ENCODE measurements at places on chromosomes 3 and 15. TPM values are rescaled to one million over a fixed set of nuclear protein-coding genes. Genes with fewer than 3 reads are reported as not detected.

- peak; percentile 33 for DNase-seq
These were observed 33.1 kb downstream of the LPP start for GRCh38 chr3:188187053-188187452.

- no peak for DNase-seq
These were observed 18.0 kb downstream of the MYO5C start for GRCh38 chr15:52277575-52277974.

- no peak for DNase-seq
These were observed 47.7 kb downstream of the CMTM6 start for GRCh38 chr3:32454731-32455608.

- no peak for DNase-seq
These were observed 247.2 kb upstream of the LRRN1 start for GRCh38 chr3:3551981-3552380.

DNA sequence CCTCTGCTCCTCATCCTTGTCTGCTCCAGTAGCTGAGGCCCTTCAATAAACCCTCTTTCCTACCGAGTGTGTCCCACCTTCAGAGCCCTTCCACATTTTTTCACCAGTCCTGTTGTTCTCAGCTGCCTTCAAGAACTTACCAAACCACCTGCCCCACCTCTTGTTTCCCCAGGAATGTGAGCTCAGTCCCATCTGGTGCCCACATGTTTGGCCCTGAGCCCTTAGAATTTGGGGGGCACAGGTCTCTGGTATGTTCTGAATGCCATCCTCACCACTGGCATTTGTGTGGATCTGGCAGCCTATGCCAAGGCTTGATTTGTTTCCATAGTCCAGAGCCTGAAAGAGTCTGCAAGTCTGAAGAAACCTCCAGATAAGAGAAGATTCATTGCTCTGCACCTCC is 315.2 kb upstream of the PPP2R3A start:
- no peak for DNase-seq

DNA sequence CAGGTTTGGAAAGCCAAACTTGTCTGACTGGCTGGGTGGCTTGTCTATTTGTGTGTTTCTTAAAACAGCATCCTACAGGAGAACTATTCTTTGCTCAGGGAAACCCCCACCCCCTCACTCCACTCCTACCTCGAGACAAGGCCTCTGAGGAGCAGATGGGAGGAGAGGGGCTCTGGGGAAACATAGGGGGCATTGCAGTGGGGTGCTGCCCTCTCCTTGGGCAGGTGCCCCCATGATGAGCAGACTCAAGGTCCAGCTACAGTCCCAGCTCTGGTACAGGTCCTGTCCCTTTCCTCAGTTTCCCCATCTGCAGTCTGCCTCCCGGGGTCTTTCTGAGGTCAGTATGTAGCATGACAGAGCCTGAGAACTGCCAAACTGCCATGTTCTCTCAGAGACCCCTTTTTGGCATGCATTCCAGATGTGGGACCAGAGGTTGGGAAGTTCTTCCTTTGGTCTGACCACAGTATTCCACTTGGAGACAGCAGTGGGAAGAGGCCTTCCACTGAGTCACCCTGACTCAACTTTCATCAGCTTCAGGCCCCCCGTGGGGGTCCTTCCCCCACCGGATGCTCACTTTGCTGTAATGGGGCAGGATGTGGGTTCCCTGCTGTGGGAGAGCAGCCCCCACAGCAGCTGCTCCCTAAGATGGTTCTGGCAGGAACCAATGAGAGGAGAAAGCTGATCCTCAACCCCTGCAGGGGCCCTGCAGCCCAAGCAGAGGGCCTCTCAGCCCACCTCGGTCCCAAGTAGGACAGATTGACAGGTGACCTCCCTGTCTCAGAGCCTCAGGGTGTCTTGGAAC is 32.3 kb upstream of the CYP11A1 start:
- DNase-seq: no peak

- DNase-seq: peak; percentile 56
These were observed 989 bp downstream of the GNB4 start for GRCh38 chr3:179450261-179450701.

GRCh38 chr3:98482717-98483482 is 14.6 kb upstream of the OR5K2 start:
- no peak for DNase-seq

GRCh38 chr15:46778876-46779275 is 938.4 kb upstream of the SEMA6D start:
- DNase-seq: no peak

- DNase-seq: no peak
These were observed 25.5 kb upstream of the FLNB start for GRCh38 chr3:57982561-57983243.

- DNase-seq: no peak
These were observed 228.3 kb upstream of the ZBTB20 start for GRCh38 chr3:115375362-115375761.

DNA sequence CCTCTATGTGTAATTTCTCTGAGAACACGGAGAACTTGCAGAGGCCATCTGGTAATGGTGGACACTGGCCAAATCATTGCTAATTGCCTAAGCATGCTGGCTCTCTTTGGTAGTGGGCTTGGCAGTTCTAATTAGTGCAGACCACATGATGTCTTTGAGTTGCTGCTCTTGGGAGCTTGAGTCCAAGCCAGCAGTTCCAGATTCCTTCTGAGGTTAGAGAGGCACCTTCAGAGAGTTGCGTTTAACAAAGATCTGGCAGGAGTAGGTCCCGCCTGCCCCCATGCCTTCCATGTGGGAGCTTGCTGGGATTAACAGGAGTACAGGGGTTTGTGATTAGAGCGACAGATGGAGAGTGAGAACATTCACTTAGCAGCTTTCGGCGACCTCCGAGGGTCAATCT is 449.0 kb upstream of the LMCD1 start:
- DNase-seq: no peak

GRCh38 chr15:41911691-41912345 is 18.0 kb upstream of the SPTBN5 start:
- DNase-seq: no peak

DNA sequence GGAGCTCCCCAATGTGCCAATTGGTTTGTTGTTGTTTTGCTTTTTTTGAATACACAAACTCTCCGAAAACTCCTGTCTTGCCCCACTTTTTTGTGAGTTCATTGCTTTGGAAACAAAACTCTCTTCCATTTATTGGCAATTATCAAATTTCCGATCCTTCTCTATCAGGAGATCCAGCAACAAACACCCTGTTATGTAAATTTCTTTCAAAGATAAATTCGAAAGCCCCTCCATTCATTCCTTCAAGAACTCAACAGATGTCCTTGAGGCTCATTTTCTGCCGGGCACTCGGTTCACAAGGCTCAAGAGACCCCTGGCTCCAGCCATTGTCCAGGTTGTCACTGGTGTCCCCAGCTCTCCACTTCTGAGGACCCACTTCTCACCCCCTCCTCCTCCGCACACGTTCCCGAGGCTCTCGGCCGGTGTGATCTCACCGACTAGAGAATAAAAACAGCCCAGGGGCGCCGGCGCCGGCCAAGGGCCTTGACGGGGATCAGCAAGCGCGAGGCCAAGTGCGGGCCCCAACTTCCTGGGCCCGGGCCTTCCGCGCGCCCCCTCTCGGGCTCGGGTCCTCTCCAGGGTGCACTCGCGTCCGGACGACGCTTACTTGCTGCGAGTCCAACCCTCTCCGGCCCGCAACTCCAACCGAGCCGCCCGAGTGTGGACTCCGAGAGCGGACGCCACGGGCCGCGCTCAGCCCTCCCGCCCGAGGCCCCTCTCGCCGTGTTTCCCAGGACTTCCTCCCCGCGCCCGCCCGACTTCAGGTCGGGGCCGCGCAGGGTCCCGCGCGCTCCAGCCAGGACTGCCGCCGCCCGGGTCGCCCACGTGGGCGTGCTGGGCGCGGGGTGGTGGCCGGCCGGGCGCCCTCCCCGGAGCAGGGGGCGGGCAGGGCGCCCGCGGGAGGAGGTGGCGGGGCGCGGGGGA is 533 bp upstream of the SMAD3 start:
- peak; percentile 9 for DNase-seq

NDN gene
- polyA plus RNA-seq: 23.1 TPM

UBAP1L gene
- 2.9 TPM for polyA plus RNA-seq

OR4F15 gene
- polyA plus RNA-seq: not detected

MORC1 gene
- not detected for polyA plus RNA-seq

ADPGK gene
- 55.5 TPM for polyA plus RNA-seq

Measured in endothelial cell of umbilical vein (primary cell).